ENCODE measurements at places on chromosomes 1 and 21. TPM values are rescaled to one million over a fixed set of nuclear protein-coding genes. Genes with fewer than 3 reads are reported as not detected.

- no peak overlapping the region for H3K27ac ChIP-seq
- DNase-seq, result no peak
- no peaks in the 10 kb centered on the region for H3K27me3 ChIP-seq
- H3K4me3 ChIP-seq, result no peak overlapping the region
- H3K36me3 ChIP-seq, result no peaks in the 10 kb centered on the region
Measured at GRCh38 chr21:41045534-41046268, 122.3 kb upstream of the BACE2 start.

TMPRSS15 gene
- total RNA-seq, result not detected

ARHGEF11 gene
- 25.8 TPM for total RNA-seq

- H3K4me1 ChIP-seq, result peaks cover 58% of the 10 kb centered on the region
- peak overlapping the region; percentile 57 for H3K27ac ChIP-seq
- peak overlapping the region; percentile 50 for H3K4me3 ChIP-seq
- peak; percentile 86 for DNase-seq
Measured at GRCh38 chr1:110630839-110631663, 24.9 kb upstream of the KCNA2 start.

GRCh38 chr1:39499668-39500067 is 8.2 kb downstream of the BMP8A start:
- no peaks in the 10 kb centered on the region for H3K36me3 ChIP-seq
- H3K27ac ChIP-seq, result no peak overlapping the region
- no peak for DNase-seq

Measured in naive thymus-derived CD4-positive, alpha-beta T cell (primary cell).